Upper lobe of left lung (tissue), 6 donors: ENCODE measurements at places on chromosomes 4 and X. TPM values are rescaled to one million over a fixed set of nuclear protein-coding genes. Genes with fewer than 3 reads are reported as not detected.

The SPANXB1 gene
- total RNA-seq: not detected

The STOX2 gene
- 29.7 TPM for total RNA-seq

The PRKG2 gene
- total RNA-seq: 5.7 TPM

The VCX3A gene
- total RNA-seq: not detected

The HS3ST1 gene
- 3.4 TPM for total RNA-seq

The GATA1 gene
- total RNA-seq: 1.3 TPM

The XKRX gene
- total RNA-seq: 4.6 TPM

The CXCL13 gene
- total RNA-seq: 4.7 TPM

The CFAP47 gene
- total RNA-seq: 6.1 TPM

The OSTC gene
- 59.2 TPM for total RNA-seq

The RNF150 gene
- 0.46 TPM for total RNA-seq

The GPRIN3 gene
- 19.3 TPM for total RNA-seq

The RNF175 gene
- not detected for total RNA-seq

The TACR3 gene
- not detected for total RNA-seq

The TMEM271 gene
- not detected for total RNA-seq

The CCDC110 gene
- 0.79 TPM for total RNA-seq

The WDFY3 gene
- total RNA-seq: 111 TPM

The FOXR2 gene
- total RNA-seq: not detected

The SATL1 gene
- total RNA-seq: not detected

The SEL1L3 gene
- total RNA-seq: 62.8 TPM

The SSX2 gene
- total RNA-seq: not detected

The SLITRK4 gene
- total RNA-seq: 0.61 TPM

The TAF9B gene
- total RNA-seq: 10.5 TPM

The CSN1S1 gene
- not detected for total RNA-seq

The MGAT4D gene
- not detected for total RNA-seq

The NRK gene
- 0.10 TPM for total RNA-seq

The SOX3 gene
- total RNA-seq: 0.10 TPM

The NCBP2L gene
- not detected for total RNA-seq

The WNK3 gene
- total RNA-seq: 1.4 TPM

The NOX1 gene
- total RNA-seq: not detected

The SLC7A11 gene
- 2.7 TPM for total RNA-seq

The AWAT1 gene
- total RNA-seq: not detected

The FGFBP2 gene
- not detected for total RNA-seq

The ZNF280C gene
- total RNA-seq: 3.1 TPM

The KLF8 gene
- total RNA-seq: 14.1 TPM

The NAP1L5 gene
- total RNA-seq: 2.9 TPM

The GLRA2 gene
- not detected for total RNA-seq

The CHRDL1 gene
- 33.5 TPM for total RNA-seq

The NEXMIF gene
- under 0.01 TPM for total RNA-seq

The ZNF275 gene
- total RNA-seq: 12.1 TPM

The PTPN13 gene
- total RNA-seq: 96.7 TPM

The HMGB3 gene
- total RNA-seq: 8.1 TPM

The SMPX gene
- not detected for total RNA-seq

The PFKFB1 gene
- 0.31 TPM for total RNA-seq

The FABP2 gene
- total RNA-seq: not detected

The BEX5 gene
- 3.7 TPM for total RNA-seq

The LRPAP1 gene
- 267 TPM for total RNA-seq

The PIN4 gene
- total RNA-seq: 7.4 TPM

The RHOH gene
- 6.9 TPM for total RNA-seq

The CD38 gene
- total RNA-seq: 8.5 TPM

The KLHL13 gene
- 0.63 TPM for total RNA-seq

The CDKL2 gene
- total RNA-seq: 10.7 TPM

The TMEM255A gene
- total RNA-seq: 1.5 TPM

The DRD5 gene
- total RNA-seq: not detected

The GRID2 gene
- not detected for total RNA-seq

The RPA4 gene
- 1.3 TPM for total RNA-seq

The SMIM31 gene
- total RNA-seq: 1.7 TPM

The CXCL1 gene
- total RNA-seq: 11.5 TPM
